ENCODE measurements at places on chromosomes 5 and 9.

GRCh38 chr9:120890320-120891244 lies 13.6 kb upstream of the PHF19 start:
- no peak for DNase-seq

DNA sequence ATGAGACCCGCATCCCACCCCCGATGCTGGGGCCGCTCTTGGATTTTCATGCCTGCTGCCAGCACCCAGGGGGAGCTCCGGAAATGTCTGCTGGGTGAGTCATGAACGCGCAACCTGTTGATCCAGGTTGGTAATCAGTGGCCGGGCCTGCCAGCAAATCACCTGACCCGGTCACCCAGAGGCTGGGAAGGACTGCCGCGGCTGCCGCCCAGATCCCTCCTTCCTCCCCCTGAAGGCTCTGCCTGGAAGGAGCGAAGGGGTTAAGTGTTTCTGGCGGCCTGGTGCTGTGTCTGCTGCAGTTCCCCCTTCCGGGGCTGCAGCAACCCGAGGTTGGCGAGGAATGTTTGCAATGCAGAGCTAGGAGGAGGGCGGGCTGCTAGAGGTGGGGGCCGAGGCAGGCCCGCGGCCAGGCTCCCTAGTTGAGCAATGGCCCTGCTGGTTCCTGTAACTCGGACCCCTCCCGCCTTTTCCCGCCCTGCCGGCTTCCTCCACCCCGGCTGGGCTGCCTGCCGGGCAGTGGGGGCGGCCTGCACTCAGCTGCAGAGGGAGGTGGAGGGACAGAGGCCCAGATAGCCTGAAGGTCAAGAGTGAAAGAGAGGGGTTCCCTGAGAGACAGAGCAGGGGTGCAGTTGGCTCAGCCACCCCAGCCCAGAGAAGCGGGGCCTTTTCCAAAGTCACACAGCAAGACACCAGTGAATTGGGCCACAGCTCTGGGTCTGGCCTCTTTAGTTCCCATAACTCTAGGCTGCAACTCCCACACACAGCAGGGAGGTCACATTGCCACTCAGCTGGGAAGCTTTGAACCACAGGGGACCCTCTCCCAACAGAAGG lies 156.3 kb upstream of the IER5L start:
- peak; percentile 96 for DNase-seq

GRCh38 chr5:82591021-82591515 lies 312.9 kb upstream of the RPS23 start:
- DNase-seq = no peak

- DNase-seq = peak; percentile 62
Observed at GRCh38 chr5:38831909-38832308, 13.9 kb upstream of the OSMR start.

- peak; percentile 24 for DNase-seq
Observed at GRCh38 chr9:126517833-126518356, 95.8 kb upstream of the LMX1B start.

- DNase-seq = no peak
Observed at GRCh38 chr5:96855031-96855872, 21.0 kb upstream of the ERAP2 start.

- DNase-seq = no peak
Observed at GRCh38 chr5:81750308-81751008, 439 bp downstream of the SSBP2 start.

DNA sequence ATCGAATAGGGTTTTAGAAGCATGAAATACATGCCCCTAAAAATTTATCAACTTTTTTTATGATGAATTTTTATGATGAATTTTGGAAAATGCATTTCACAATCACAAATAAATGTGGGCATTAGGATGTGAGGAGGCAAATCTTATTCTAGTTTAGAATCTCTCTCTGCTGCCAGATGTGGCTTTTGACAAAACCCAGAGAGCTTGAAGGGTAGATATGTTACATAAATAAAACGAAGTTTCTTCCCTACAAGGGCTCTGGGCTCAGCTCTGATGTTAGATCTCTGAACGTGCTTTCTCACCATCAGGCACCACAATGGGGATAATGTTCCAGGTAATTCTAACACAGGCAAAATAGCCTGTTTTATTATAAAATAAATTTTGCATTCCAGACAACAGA lies 102.3 kb upstream of the ADAMTSL1 start:
- DNase-seq = no peak
